ENCODE measurements at places on chromosomes 7 and 10. TPM values are rescaled to one million over a fixed set of nuclear protein-coding genes. Genes with fewer than 3 reads are reported as not detected.

The CRTAC1 gene
- total RNA-seq: 14.3 TPM

The GNGT1 gene
- not detected for total RNA-seq

The DKK1 gene
- 9.6 TPM for total RNA-seq

The KIFBP gene
- total RNA-seq: 21.4 TPM

The SPDYE9 gene
- total RNA-seq: not detected

Measured in metanephros (tissue), 2 donors.